B cell (primary cell): ENCODE measurements at places on chromosomes 1 and 21. TPM values are rescaled to one million over a fixed set of nuclear protein-coding genes. Genes with fewer than 3 reads are reported as not detected.
A peak's percentile ranks its signal among the peaks of the same experiment; 100 is the strongest.

Gene CSMD2
- total RNA-seq: not detected in 2 replicates

Gene MSH4
- total RNA-seq: 1.4 and 1.7 TPM in 2 replicates

DNA sequence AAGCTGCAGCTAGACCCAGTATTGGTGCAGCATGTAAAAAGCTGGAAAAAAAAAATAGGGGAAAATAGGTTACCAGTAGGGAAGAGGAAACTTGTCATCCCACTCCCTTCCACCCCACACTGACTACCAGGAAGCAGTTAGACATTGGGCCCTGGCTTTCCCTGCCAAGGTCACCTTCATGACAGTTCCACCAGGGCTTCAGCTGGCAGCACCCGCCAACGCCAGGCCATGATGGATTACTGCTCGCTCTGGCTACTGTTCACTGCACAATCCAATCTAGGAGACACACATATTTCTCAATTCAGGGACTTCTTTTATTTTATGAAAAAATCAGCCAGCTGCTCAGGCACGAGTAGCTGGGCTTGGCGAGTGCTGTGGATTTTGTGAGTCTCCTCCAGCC, 127.7 kb downstream of the DMRTA2 start:
- no peaks in the 10 kb centered on the region for H3K27me3 ChIP-seq
- H3K27ac ChIP-seq: no peak overlapping the region
- H3K4me1 ChIP-seq: no peaks in the 10 kb centered on the region
- H3K4me3 ChIP-seq: no peak overlapping the region
- no peaks in the 10 kb centered on the region for H3K36me3 ChIP-seq

- peaks cover 11% of the 10 kb centered on the region for H3K36me3 ChIP-seq
- H3K27ac ChIP-seq: no peak overlapping the region
- no peak for DNase-seq
- no peaks in the 10 kb centered on the region for H3K27me3 ChIP-seq
Measured at GRCh38 chr21:45524756-45525152, 17.5 kb downstream of the SLC19A1 start.

GRCh38 chr1:167650269-167651160, 20.5 kb downstream of the RCSD1 start:
- H3K4me1 ChIP-seq: peaks cover 89% of the 10 kb centered on the region
- peak overlapping the region; percentile 76 for H3K27ac ChIP-seq
- no peaks in the 10 kb centered on the region for H3K27me3 ChIP-seq
- DNase-seq: peak; percentile 60

DNA sequence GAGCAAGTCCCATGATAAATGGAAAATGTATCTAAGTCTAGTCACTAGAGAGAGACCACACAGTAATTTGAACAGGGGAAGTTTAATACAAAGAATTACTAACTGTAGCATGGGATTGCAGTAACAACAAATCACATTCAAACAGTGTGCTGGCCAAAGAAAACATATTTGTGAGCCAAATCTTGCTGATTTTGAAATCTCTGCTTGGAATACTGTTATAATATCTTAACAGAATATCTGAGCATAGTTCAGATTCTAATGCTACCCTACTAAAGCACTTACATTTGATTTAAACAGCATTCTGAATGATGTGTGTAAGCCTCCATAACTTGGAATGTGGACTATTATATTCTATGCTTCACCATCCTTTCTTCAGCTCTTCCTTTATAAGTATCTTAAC, 270.0 kb upstream of the BRINP3 start:
- no peak overlapping the region for H3K27ac ChIP-seq
- H3K27me3 ChIP-seq: no peaks in the 10 kb centered on the region
- DNase-seq: no peak
- H3K36me3 ChIP-seq: no peaks in the 10 kb centered on the region
- H3K4me3 ChIP-seq: no peak overlapping the region

GRCh38 chr1:53543130-53543777, 84.1 kb downstream of the DMRTB1 start:
- H3K27ac ChIP-seq: no peak overlapping the region
- no peaks in the 10 kb centered on the region for H3K27me3 ChIP-seq
- H3K36me3 ChIP-seq: no peaks in the 10 kb centered on the region
- H3K4me1 ChIP-seq: no peaks in the 10 kb centered on the region

- DNase-seq: peak; percentile 69
- no peak overlapping the region for H3K27ac ChIP-seq
- H3K4me1 ChIP-seq: no peaks in the 10 kb centered on the region
- H3K36me3 ChIP-seq: peaks cover 48% of the 10 kb centered on the region
- H3K4me3 ChIP-seq: no peak overlapping the region
Measured at GRCh38 chr1:200971955-200972711, 51.4 kb downstream of the KIF21B start.
